ENCODE measurements at places on chromosomes 6 and 20.

GRCh38 chr6:130026859-130027258, 8.5 kb downstream of the L3MBTL3 start:
- peak; percentile 24 for DNase-seq

GRCh38 chr6:115271434-115271833, 789.3 kb downstream of the FRK start:
- DNase-seq, result no peak

GRCh38 chr6:157079771-157080170, 243.5 kb downstream of the TMEM242 start:
- DNase-seq, result no peak

GRCh38 chr6:104407957-104408356, 451.8 kb downstream of the HACE1 start:
- no peak for DNase-seq

- no peak for DNase-seq
Observed at GRCh38 chr6:95383878-95384277, 193.5 kb upstream of the MANEA start.

DNA sequence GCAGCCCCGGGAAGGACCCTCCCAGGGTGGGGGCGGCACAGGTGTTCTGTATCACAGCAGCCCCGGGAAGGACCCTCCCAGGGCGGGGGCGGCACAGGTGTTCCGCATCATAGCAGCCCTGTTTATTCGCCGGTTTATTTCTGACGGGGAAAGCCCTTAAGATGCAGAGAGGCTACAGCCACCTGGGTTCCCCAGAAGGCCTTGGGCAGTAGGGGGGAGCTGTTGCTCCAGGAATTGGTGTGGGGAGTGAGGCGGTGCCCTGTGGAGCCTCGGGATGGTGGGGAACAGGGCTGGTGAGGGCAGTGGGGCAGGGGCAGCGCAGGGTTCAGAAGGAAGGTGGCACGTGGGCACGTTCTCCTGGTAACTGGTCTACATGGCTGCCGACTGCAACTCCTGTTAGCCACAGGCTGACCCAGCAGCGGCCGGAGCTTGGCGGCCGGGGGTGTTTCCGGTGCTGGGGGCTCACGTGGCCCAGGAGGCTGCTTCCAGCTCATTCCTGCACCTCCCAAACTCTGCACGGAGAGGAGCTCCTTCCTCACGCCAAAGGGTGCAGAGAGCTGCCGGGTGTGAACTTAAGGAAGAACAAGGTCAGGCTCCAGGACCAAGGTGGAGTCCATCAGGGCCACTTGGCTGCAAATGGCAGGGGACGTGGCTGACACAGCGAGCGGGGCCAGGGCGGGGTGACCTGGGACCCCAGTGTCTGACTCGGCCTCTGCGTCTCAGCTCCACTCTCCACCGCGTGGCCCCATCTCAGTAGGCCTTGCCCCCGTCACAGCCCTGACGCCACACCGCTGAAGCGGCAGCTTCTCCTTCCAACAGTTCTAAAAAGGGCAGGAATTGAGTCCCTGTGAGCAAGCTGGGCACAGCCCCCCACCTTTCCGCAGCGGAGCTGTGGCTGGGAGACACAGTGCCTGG, 13.2 kb downstream of the SLCO4A1 start:
- no peak for DNase-seq

GRCh38 chr6:2876210-2877056, 26.7 kb downstream of the SERPINB9 start:
- peak; percentile 72 for DNase-seq

GRCh38 chr20:32582659-32583580, 2.2 kb downstream of the NOL4L start:
- DNase-seq, result no peak

GRCh38 chr6:83071023-83071422, 3.6 kb downstream of the DOP1A start:
- DNase-seq, result no peak

- no peak for DNase-seq
Observed at GRCh38 chr20:53222416-53222815, 250.3 kb downstream of the TSHZ2 start.

DNA sequence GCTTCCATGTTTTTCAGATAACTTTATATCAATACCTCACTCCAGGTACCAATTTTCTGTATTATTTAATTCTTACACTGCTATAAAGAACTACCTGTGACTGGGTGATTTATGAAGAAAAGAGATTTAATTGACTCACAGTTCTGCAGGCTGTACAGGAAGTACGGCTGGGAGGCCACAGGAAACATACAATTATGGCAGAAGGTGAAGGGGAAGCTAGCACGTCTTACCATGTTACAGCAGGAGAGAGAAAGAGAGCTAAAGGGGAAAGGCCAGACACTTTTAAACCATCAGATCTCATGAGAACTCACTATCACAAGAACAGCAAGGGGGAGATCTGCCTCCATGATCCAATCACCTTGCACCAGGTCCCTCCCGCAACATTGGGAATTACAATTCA, 119.1 kb upstream of the BMP5 start:
- DNase-seq, result no peak

DNA sequence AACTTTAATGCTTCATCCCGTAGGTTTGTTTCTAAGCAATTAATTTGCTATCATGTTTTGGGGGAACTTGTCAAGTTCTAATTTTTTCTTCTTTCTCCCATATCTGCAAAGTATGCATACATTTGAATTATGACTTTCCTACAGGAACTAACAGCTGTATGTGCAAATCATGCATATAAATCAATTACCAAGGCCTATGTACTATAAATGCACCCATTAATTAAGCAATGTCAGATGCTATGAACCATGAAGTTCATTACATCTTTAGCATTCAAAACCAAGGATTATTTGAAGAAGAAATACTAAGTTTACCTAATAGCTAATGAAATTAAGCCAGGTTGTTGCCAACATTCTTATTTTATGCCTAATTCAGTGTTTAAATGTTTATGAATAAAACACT, 851.3 kb downstream of the TFAP2A start:
- no peak for DNase-seq

Data from fibroblast of skin of right biceps (primary cell).